ENCODE measurements at places on chromosomes 6 and 20. TPM values are rescaled to one million over a fixed set of nuclear protein-coding genes. Genes with fewer than 3 reads are reported as not detected.
A peak's percentile ranks its signal among the peaks of the same experiment; 100 is the strongest.

GRCh38 chr20:50746138-50746940 lies 15.0 kb downstream of the PARD6B start:
- no peak for DNase-seq
- no peak overlapping the region for H3K4me3 ChIP-seq
- no peaks in the 10 kb centered on the region for H3K36me3 ChIP-seq
- H3K27me3 ChIP-seq = no peaks in the 10 kb centered on the region
- H3K27ac ChIP-seq = no peak overlapping the region
- peaks cover 5% of the 10 kb centered on the region for H3K4me1 ChIP-seq

GRCh38 chr20:4972506-4973251 lies 28.6 kb downstream of the SLC23A2 start:
- no peaks in the 10 kb centered on the region for H3K27me3 ChIP-seq
- peak overlapping the region; percentile 17 for H3K4me3 ChIP-seq
- peak overlapping the region; percentile 92 for H3K27ac ChIP-seq
- peaks cover 2% of the 10 kb centered on the region for H3K36me3 ChIP-seq
- peak; percentile 69 for DNase-seq
- H3K4me1 ChIP-seq = peaks cover 25% of the 10 kb centered on the region

GRCh38 chr6:79614326-79615305 lies 16.5 kb upstream of the SH3BGRL2 start:
- peak; percentile 21 for DNase-seq
- no peaks in the 10 kb centered on the region for H3K36me3 ChIP-seq
- H3K4me3 ChIP-seq = no peak overlapping the region
- no peaks in the 10 kb centered on the region for H3K4me1 ChIP-seq
- no peak overlapping the region for H3K27ac ChIP-seq
- no peaks in the 10 kb centered on the region for H3K27me3 ChIP-seq

- no peaks in the 10 kb centered on the region for H3K27me3 ChIP-seq
- H3K4me1 ChIP-seq = no peaks in the 10 kb centered on the region
- H3K4me3 ChIP-seq = no peak overlapping the region
- H3K27ac ChIP-seq = no peak overlapping the region
Measured at GRCh38 chr6:134584847-134585516, 267.1 kb upstream of the SGK1 start.

DNA sequence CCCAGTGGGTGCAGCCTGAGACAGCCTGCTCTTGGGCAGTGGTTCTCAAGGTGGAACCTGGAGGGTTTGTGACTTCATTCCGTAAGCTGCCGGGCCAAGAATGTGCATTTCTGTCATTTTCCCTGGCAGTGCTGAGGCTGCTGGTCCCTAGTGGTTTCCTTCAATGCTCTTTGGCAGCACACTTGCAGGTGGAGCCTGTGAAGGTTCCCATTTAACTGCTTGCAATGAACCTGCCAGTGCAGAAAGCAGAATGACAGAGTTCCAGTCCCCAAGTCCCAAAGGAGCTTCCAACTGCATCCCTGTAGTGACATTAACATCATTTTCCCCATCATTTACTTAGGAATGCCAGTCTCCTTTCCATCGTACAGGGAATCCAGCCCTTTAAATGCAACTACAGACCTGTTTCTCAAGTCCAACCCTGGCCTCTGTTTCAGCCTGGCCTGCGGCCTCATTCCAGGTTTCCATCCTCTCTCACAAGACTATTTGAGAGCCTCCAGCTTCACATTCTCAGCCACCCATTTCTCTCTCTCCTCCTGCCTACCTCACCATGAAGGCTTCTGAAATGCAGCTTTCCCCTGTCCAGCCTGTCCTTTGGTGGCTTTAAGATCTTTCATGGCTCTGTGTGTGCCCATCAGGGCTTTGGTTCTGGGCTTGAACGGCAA lies 149.7 kb upstream of the GGTLC1 start:
- H3K27ac ChIP-seq = no peak overlapping the region
- H3K4me3 ChIP-seq = no peak overlapping the region
- DNase-seq = no peak
- no peaks in the 10 kb centered on the region for H3K36me3 ChIP-seq
- peaks cover 2% of the 10 kb centered on the region for H3K4me1 ChIP-seq
- no peaks in the 10 kb centered on the region for H3K27me3 ChIP-seq

- H3K36me3 ChIP-seq = no peaks in the 10 kb centered on the region
Measured at GRCh38 chr6:3405182-3405518, 51.7 kb downstream of the SLC22A23 start.

Gene PACSIN1
- polyA plus RNA-seq = 0.08 TPM

DNA sequence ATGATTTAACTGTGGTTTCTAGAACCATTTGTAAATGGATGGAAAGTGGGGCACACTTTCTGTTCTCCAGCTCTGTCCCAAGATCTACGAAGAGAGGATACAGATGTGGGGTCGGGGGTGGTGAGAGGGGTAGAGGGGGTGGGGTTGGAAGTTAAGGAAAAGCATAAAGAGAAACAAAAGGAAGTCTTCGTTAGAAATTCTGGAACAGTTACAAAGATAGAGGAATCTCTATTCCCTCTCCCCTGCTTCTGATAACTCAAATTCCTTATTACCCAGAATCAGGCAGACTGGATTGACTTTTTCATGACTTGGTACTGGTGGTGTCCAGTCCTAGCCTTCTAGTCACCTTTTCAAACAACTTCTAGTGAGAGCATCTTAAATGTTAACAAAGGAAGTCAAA lies 4.9 kb downstream of the GCM1 start:
- no peaks in the 10 kb centered on the region for H3K4me1 ChIP-seq
- H3K4me3 ChIP-seq = no peak overlapping the region
- no peaks in the 10 kb centered on the region for H3K36me3 ChIP-seq

GRCh38 chr6:105833959-105834947 lies 251.9 kb upstream of the PRDM1 start:
- H3K27ac ChIP-seq = no peak overlapping the region
- H3K4me1 ChIP-seq = no peaks in the 10 kb centered on the region
- no peaks in the 10 kb centered on the region for H3K36me3 ChIP-seq
- no peak for DNase-seq
- no peak overlapping the region for H3K4me3 ChIP-seq
